ENCODE measurements at places on chromosomes 1 and 21. TPM values are rescaled to one million over a fixed set of nuclear protein-coding genes. Genes with fewer than 3 reads are reported as not detected.

The TSPEAR gene
- polyA plus RNA-seq = 0.12 TPM

The C1orf21 gene
- 16.2 TPM for polyA plus RNA-seq

The RABGGTB gene
- 69.3 TPM for polyA plus RNA-seq

The PDE9A gene
- 6.6 TPM for polyA plus RNA-seq

DNA sequence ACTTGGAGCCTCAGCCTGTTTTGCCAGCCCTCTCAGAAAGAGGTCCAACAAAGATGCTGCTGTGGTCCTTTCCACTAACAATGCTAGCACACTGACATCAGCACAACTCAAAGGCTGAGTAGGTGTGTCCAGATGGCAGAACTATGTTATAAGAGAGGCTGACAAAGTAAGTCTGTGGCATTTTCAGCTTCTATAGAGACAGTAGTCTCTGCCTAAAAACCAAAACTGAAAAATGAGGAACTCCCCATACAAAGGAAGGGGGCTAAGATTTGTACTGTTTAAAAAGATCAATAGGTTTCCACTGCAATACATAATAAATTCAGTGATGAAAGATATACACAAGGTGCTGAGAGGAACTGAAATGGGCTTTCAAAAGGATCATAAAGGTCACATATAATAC is 12.3 kb downstream of the ERO1B start:
- H3K4me3 ChIP-seq = no peak overlapping the region
- no peaks in the 10 kb centered on the region for H3K27me3 ChIP-seq
- H3K36me3 ChIP-seq = peaks cover 3% of the 10 kb centered on the region
- no peaks in the 10 kb centered on the region for H3K4me1 ChIP-seq
- DNase-seq = no peak

GRCh38 chr1:97050506-97050905 is 328.9 kb downstream of the PTBP2 start:
- DNase-seq = no peak
- H3K27ac ChIP-seq = no peak overlapping the region
- H3K4me1 ChIP-seq = no peaks in the 10 kb centered on the region
- H3K36me3 ChIP-seq = no peaks in the 10 kb centered on the region
- no peak overlapping the region for H3K4me3 ChIP-seq

DNA sequence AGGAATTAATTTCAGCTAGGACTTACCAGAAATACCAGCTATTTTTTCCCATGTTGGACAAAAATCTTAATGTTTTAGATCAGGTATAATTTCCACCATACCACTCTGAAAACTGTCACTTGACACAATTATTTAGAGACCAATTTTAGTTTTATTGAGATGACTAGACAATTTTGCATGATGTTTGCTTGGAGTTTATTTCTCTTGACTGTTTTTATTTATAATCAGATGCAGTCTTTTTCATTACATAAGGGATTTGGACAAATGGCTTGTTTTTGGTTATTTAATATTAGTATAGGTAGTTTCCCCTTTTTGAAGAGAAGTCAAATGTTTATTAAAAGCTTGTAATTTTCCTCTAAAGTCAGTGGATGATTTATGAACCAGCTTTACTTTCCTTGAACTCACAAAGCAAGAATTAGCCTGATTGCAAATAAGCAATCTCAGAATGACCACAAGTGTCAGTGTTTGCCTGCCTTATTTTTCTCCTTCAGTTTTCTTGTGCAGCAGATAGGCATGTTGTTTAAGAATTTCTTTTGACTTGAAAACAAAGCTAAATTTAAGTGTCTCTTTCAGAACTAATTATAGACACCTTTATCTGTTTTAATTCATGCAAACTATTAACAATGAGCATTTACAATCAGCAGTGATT is 3.8 kb upstream of the B3GALT2 start:
- DNase-seq = peak; percentile 80
- no peaks in the 10 kb centered on the region for H3K27me3 ChIP-seq
- no peak overlapping the region for H3K4me3 ChIP-seq
- H3K4me1 ChIP-seq = peaks cover 1% of the 10 kb centered on the region
- H3K27ac ChIP-seq = peak overlapping the region; percentile 21

DNA sequence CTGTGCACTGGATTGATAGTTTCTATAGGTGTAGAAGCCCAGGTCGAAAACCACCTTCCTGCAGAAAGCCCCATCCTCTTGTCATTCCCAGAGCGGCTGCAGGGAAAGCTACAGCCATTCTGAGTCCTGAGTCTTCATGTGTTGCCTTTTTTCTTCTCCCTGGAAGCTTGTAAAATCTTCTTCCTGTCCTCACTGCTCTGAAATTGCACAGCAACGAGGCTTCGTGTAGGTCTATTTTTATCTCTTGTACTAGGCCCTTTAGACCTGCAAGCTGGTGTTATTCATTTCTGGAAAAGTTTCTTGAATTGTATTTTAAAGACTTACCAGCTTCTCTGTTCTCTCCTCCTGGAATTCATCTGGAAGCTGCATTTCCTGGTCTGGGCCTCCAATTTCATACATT is 44.2 kb upstream of the ETS2 start:
- H3K4me1 ChIP-seq = peaks cover 20% of the 10 kb centered on the region
- no peak for DNase-seq
- no peaks in the 10 kb centered on the region for H3K27me3 ChIP-seq
- no peak overlapping the region for H3K27ac ChIP-seq

- no peak for DNase-seq
- peaks cover 24% of the 10 kb centered on the region for H3K36me3 ChIP-seq
- no peaks in the 10 kb centered on the region for H3K4me1 ChIP-seq
- no peak overlapping the region for H3K27ac ChIP-seq
- H3K4me3 ChIP-seq = no peak overlapping the region
- no peaks in the 10 kb centered on the region for H3K27me3 ChIP-seq
Observed at GRCh38 chr1:156961709-156962108, 41.3 kb downstream of the LRRC71 start.

- H3K4me1 ChIP-seq = no peaks in the 10 kb centered on the region
- DNase-seq = no peak
- H3K27me3 ChIP-seq = no peaks in the 10 kb centered on the region
- H3K4me3 ChIP-seq = no peak overlapping the region
- no peaks in the 10 kb centered on the region for H3K36me3 ChIP-seq
Observed at GRCh38 chr1:67280696-67281095, 27.0 kb upstream of the IL12RB2 start.

GRCh38 chr1:88701275-88701674 is 17.2 kb downstream of the PKN2 start:
- peak; percentile 55 for DNase-seq
- H3K36me3 ChIP-seq = peaks cover 2% of the 10 kb centered on the region
- no peak overlapping the region for H3K27ac ChIP-seq
- no peaks in the 10 kb centered on the region for H3K27me3 ChIP-seq
- peaks cover 2% of the 10 kb centered on the region for H3K4me1 ChIP-seq
- no peak overlapping the region for H3K4me3 ChIP-seq

DNA sequence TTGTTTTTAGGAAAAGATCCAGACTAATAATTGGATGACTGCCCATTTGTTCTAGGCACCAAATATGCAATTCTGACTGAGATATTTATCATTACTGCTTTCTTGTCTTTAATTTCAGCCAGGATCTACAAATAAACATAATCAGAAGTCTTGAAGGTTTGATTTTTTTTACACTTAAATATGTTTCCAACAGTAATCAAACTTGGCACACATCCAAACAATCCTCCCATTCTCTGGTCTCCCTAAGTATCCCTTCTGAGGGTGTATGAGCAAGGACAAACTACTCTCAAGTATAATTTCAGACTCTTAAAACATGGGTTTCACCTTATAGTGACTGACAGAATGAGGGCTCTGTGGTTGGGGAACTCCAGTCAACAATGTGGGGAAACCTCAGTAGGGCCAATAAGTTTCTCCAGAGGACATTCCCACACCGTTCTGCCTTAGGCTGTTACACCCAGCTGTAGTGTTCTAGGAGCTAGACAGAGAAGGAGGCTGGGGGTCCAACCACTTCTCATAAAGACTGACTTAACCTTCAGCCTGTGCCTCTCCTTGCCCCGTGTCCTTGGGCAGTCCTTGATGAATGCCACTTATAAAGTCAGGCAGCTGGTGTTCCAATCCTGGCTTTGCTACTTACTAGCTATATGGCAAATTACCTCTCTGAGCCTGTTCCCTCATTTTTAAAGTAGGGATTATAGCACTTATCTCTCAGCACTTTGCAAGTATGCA is 1.5 kb upstream of the PALMD start:
- peak overlapping the region; percentile 92 for H3K27ac ChIP-seq
- H3K4me1 ChIP-seq = peaks cover 6% of the 10 kb centered on the region
- no peak for DNase-seq
- H3K4me3 ChIP-seq = no peak overlapping the region

DNA sequence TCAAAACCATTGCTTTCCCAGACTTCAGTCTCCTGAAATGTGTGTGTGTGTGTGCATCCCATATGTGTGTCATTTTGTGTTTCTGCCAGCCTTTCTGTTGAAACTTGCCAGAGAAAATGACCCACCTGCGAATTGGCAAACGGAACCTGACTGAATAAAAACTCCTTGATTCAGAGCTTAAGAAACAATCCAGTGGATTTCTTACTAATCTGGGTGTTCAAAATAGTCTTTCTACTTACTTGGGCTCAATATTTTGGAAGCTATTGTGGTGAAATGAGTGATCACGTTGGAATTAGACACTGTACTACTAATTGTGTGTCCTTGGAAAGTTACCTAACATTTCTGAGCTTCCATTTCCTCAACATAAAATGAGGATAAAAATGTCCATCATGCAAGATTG is 138.9 kb upstream of the ERG start:
- peaks cover 9% of the 10 kb centered on the region for H3K4me1 ChIP-seq
- DNase-seq = no peak
- H3K27ac ChIP-seq = no peak overlapping the region

GRCh38 chr1:156444407-156445001 is 56.1 kb downstream of the MEF2D start:
- peaks cover 2% of the 10 kb centered on the region for H3K4me1 ChIP-seq
- peaks cover 10% of the 10 kb centered on the region for H3K27me3 ChIP-seq
- no peak overlapping the region for H3K27ac ChIP-seq
- H3K36me3 ChIP-seq = no peaks in the 10 kb centered on the region
- H3K4me3 ChIP-seq = no peak overlapping the region

DNA sequence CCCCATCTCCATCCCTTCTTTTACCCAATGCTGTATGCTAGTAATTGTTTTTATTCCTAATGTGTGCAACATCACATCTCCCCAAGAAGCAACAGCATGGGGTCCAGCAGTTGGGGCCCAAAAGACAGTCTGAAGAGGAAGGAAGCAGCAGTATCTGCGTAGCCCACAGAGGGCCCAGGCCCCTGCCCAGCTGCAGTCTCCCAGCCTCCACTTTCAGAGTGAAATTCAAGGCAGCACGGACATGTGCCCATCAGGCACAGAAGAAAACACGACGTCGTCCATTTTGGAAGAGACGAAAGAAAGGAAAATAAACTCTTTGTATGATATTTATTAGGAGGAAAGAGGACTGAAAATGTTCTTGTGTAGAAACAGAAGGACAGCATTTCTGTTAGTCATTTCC is 37.4 kb downstream of the NCF2 start:
- no peak overlapping the region for H3K4me3 ChIP-seq
- H3K36me3 ChIP-seq = peaks cover 33% of the 10 kb centered on the region
- H3K27ac ChIP-seq = no peak overlapping the region

The NGF gene
- 1.7 TPM for polyA plus RNA-seq

GRCh38 chr1:85283475-85284199 is 7.2 kb upstream of the BCL10 start:
- no peak overlapping the region for H3K27ac ChIP-seq
- peaks cover 5% of the 10 kb centered on the region for H3K4me1 ChIP-seq
- no peak for DNase-seq
- no peaks in the 10 kb centered on the region for H3K27me3 ChIP-seq
- no peaks in the 10 kb centered on the region for H3K36me3 ChIP-seq

DNA sequence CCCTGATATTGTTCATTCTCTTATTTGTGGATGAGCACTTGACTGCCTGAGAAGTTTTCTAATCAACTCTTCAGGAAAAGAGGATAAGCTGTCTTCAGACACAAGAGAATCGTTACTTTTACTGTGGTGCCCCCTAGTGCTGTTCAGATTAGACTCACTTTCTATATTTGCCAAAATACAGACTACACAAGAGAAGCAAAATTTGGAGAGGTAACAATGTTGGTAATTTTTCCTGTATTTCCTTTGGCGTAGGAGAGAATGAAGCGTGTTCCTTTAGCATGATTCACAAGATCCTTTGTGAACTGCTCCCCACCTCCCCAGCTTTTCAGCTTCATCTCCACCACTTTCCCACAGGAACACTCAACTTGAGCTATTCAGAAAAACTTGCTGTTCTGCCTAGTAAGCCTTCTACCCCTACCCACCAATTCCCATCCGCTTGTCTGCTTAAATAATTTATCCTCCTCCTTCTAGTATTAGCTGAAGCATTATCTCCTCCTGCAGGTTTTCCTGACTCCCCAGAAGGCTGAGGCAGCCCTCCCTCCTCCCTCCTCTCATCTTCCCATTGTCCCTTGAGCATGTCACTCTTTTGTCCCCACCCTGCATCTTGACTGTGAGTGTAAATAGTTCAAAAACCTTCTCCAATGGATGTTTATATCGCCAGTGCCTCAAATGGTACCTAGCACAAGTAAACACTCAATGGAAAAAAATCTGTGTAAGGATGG is 4.5 kb downstream of the TNFSF4 start:
- peak; percentile 22 for DNase-seq
- no peaks in the 10 kb centered on the region for H3K27me3 ChIP-seq
- H3K4me1 ChIP-seq = peaks cover 2% of the 10 kb centered on the region
- H3K36me3 ChIP-seq = no peaks in the 10 kb centered on the region
- no peak overlapping the region for H3K4me3 ChIP-seq
- no peak overlapping the region for H3K27ac ChIP-seq

The MRPL9 gene
- polyA plus RNA-seq = 51.0 TPM

DNA sequence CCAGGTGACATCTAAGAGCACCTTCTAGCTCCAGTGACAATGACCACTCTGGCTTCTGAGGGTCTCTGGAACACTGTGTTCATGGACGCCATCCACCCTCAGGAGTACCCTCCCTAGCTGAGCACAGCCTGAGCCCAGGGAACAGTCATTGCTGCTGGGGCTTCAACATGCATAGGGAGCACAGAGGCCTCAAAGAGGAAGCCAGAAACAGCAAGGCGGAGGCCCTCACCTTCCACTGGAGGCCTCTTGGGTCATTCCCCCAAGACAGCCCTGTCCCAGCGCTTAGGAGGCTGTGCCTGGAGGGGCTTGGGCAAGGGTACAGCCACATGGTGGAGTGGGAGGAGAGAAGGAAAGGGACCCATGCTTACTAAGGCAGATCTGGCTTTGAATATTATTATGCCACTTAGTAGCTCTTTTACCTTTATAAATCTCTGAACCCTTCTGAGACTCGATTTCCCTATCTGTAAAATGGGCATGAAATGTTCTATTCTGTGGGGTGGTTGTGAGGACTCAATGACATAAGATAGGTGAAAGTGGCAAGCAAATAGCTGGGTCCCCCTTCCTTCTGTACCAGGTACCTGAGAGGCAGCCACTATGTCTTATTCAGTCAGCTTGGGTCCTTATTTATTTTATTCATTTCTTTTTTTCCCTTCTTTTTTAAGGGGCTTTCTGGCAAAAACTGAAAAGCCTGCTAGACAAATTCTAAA is 32.8 kb downstream of the PTAFR start:
- DNase-seq = no peak
- no peak overlapping the region for H3K27ac ChIP-seq
- no peaks in the 10 kb centered on the region for H3K36me3 ChIP-seq
- no peaks in the 10 kb centered on the region for H3K4me1 ChIP-seq
- no peaks in the 10 kb centered on the region for H3K27me3 ChIP-seq
- H3K4me3 ChIP-seq = no peak overlapping the region
